SK-N-MC (cell line): ENCODE measurements at places on chromosomes 2 and 18.

DNA sequence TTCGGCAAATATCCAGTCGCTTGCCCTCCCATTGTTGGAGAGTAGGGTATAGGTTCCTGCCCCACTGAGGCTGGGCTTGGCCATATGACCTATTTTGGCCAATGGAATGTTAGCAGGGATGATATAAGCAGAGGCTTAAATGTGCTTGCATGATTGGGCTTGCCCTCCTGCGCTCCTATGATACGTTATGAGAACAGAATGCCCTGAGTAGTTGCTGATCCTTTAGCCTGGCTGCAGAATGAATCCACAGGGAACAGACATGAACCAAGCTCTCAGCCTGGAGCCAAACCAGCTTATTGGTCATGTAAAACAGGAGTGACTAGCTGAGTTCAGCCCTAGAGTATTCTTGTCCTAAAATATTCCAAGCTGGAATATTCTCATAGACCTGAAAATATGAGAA, 34.8 kb upstream of the IMP4 start:
- DNase-seq = no peak

GRCh38 chr2:85390941-85391669, 19.1 kb downstream of the CAPG start:
- DNase-seq = no peak

- DNase-seq = no peak
Observed at GRCh38 chr18:56831988-56832387, 180.8 kb downstream of the WDR7 start.

GRCh38 chr2:167944825-167945659, 302.4 kb downstream of the STK39 start:
- DNase-seq = no peak

- no peak for DNase-seq
Observed at GRCh38 chr18:67132919-67133318, 383.6 kb downstream of the DSEL start.

DNA sequence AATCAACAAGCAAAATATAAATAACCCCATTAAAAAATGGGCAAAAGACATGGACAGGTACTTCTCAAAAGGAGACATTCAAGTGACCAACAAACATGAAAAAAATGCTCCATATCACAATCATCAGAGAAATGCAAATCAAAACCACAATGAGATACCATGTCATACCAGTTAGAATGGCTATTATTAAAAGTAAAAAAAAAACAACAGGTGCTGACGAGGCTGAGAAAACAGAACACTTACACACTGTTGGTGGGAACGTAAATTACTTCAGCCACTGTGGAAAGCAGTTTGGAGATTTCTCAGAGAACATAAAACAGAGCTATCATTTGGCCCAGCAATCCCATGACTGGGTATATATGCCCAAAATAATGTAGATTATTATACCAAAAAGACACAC, 69.1 kb downstream of the CWC22 start:
- no peak for DNase-seq

DNA sequence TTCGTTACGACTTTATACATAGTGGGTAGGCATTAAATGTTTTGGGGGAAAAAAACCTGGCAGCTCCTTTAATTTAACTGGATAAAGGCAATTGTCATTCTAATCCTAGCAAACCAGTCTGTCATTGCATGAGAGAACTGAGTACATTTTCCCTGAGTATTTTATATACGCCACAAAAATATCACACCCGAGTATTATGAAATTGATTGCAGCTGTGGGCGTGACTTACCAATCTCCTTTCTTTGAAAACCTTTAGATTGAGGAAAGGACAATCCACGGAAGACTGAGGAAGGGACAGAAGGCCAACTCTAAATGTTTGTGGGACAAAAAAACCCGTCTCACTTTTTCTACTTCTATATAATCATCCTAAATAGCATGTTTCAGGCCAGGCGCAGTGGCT, 9.0 kb downstream of the TM4SF20 start:
- DNase-seq = no peak

DNA sequence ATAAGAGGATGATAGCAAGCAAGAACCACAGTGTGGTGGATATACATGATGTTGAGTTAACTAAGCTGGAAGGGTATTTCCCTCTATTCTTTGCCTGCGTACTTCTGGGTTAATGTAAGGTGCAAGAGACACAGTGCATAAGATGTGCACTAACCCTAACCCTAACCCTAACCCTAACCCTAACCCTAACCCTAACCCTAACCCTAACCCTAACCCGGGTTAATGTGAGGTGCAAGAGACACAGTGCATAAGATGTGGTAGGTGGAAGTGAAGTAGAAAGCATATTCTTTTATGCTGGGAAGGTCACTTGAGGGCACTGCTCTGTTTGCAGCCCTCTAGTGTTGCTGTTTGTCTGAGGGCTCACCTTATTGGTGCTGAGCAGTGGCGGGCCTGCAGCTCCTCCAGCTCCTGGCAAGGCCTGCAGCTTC, 181.5 kb upstream of the ITGA4 start:
- DNase-seq = no peak

- no peak for DNase-seq
Observed at GRCh38 chr2:137973280-137973679, 9.0 kb downstream of the HNMT start.

- no peak for DNase-seq
Observed at GRCh38 chr2:41933585-41934320, 114.1 kb upstream of the PKDCC start.
